Epithelial cell of proximal tubule (primary cell): ENCODE measurements at places on chromosomes 2 and 18. TPM values are rescaled to one million over a fixed set of nuclear protein-coding genes. Genes with fewer than 3 reads are reported as not detected.

- DNase-seq: no peak
Observed at GRCh38 chr2:122486086-122486485, 730.6 kb downstream of the TSN start.

DNA sequence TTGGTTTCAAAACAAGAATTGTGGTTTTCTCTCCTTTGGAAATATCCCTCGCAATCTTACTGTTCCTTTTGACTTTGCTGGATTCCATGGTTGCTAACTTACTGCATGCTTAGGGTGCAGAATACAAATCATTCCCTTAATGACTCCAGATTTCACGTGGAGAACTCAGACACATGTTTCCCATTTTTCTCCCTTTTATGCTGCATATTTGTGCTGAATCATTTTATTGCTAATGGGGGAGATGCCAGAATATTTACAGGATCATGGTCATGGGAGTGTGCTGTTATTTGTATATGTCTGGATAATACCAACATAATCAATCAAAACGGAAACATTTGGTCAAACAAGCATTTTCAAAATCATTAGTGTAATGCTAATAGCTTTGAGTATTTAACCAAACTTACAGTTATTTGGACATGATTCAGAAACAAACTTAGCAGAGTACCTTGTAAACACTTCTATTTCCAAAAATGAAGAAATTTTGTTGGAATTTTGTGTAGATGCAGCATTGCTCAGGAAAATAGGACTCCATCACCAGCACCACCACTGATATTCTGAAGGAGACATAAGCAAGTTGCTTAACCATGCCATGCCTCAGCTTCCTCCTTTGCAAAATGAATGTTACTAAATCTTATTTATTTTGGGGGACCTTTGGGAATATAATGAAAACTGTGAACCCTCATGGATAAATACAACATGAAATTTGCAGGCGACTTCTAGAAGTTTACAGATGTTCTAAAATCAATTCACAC, 122.5 kb upstream of the RND3 start:
- DNase-seq: no peak

DNA sequence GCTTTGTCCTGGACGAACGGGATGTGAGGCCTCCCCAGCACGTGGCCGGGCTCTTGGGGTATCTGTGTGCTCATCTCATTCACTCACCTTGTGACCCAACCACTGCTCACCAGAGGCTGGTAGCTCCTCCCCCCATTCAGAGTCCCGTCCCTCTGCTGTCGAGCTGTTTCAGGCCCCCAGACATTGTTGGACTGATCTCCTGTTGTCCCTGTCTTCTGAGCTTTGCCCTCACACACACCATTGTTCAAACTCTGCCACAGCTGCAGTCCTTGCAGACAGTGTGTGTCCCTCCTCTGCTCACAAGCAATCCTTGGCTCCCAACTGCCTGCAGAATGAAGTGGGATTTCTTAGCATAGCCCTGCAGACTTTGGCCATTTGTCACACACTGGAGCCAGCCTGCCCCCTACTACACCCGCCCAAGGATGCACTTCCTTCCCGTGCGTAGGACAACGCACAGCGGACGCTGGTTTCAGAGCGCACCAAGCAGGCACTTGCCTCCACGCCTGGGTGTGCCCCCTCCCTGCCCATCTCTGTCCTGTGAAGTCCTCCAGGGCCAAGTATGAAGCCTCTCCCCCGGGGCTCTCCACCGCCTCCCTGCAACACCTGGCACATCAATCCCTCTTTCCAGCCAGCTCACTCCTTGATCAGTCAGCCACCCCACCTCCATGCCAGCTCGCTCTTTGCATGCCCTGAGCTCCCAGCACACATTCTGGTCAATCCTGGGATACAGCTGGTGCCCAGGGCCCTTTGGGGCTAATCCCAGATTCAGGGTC, 16.5 kb upstream of the PRLH start:
- DNase-seq: no peak

DNA sequence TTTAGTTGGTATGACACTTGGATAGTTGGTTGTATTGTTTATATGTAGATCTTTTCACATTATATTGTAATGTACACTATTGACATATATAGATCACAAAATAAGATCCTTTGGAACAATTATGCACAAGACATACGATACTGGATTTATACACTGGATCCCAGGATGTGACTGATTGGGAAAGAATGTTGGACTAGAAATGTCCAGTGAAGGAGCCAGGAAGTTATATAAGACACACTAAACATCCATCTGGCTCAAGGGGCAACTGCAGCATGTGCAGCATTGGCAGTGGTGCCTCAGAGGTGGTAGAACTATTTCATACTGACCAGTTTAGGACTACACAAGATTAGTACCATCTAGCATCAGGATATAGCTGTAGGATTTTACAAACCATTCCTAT, 104.9 kb downstream of the TRABD2A start:
- DNase-seq: no peak

Gene CPO
- not detected in 2 replicates for total RNA-seq

DNA sequence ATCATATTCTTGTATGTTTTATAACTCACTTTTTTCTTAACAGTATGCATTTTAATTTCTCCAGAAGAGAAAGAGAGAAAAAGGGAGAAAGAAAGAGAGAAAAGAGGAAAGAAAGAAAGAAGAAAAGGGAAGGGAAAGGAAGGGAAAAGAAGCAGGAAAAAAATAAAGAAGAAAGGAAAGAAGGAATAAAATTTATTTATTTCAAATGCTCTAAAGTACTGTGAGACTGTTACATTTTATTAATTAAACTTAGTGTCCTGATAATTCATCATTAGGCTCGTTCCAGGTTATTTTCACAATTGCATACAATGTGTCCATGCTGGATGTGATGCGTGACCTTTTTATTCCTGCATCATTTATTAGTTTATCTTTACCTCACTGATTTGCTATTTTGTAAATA, 1023.4 kb upstream of the KLHL29 start:
- DNase-seq: no peak

DNA sequence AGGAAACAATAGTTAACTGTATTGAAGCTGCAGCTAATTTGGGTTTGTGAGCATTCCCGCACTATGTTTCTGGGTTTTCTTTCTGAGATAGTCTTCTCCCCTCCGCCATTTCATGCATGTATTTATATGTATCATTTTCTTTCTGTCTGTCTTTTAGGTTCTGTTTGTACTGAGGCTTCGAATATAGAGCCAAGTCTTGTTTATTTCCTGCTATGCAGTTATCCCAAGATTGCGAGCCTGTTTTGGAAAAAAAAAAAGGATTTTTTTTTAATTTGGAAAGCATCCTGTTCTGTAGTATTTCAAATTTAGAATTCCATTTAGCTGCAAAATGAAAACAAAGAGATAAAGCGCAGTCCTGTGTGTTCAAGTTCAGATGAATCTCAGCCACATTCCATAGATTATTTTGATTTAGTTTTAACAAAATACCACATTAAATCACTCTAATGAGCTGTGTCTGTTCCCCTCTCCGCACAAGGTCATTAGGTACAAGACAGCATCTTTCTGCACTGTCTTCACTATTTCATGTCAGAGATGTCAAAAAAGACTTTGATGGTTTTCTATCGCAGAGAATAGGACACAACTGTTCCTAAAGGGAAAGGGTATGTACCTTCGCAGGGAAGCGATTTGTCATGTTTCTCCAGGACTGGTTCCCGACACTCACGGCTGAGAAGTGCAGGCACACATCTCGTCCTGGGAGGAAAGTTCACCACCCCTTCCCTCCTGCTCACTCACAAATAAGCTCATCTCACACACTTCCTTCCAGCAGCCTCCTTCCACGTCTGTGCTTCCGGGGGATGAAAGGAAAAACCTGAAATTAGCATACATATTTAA, 443.4 kb downstream of the ZNF516 start:
- DNase-seq: no peak

- DNase-seq: peak; percentile 9
Observed at GRCh38 chr18:43271593-43272432, 5.5 kb downstream of the SYT4 start.

Gene RBM44
- 0.14 and 0.75 TPM in 2 replicates for total RNA-seq

DNA sequence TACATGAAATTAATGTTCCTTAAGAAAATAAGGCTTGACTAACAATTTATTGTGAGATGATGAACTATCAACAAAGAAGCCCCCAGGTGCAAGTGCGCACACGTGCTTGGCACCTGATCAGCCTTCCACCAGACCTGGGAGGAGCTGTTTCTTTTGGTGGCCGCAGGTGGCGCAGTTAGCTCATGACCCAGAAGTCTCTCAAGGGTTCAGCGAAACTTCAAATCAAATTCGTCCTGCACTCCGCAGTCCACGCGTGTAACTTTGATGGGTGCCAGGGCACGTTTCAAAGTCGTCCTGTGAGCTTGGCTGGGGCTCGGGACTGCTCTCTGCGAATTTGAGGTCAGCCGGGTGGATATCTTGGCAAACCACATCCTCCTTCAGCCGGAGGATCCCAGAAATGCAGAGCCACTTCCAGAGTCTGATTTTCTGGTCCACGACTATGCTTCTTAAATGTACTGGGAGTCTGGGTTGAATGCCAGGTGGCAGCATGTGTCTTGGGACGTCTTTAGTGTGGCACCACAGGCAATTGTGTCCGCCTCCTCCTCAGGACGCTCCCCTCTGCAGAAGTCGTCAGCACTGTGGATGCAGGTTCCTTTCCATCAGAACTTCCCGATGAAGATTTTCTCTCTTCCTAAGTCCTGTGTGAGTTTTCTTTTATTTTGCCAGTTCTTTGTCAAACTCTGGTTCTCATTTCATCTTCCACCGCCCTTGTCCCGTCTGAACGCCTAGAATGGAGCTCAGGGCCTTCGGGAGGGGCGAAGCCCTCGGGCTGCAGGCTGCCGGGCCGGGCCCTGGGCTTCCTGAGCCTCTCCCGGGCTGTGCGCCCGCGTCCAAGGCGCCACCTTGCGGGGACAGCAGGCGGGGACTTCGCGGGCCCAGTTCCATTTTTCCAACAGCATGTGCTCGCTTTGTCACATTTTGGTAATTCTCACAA, 61.3 kb upstream of the RAPGEF4 start:
- DNase-seq: no peak

DNA sequence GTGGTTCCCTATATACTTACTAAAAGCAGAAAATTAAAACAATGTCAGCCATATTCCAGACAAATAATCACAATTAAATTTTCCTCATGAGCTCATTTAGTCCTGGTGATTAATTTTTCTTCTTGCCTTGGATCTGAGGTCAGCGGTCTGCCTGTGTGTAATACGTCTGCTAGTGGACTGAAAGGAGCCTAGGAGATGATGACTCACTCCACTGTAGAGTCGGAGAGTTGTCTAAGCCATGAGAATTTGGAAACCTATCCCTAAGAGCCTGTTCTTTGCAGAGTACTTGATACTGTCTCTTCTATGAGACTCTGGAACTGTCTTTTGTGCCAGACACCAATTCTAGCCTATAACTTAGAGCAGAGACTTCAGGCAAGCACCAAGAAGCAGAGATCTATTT, 94.2 kb upstream of the RAB27B start:
- DNase-seq: no peak

DNA sequence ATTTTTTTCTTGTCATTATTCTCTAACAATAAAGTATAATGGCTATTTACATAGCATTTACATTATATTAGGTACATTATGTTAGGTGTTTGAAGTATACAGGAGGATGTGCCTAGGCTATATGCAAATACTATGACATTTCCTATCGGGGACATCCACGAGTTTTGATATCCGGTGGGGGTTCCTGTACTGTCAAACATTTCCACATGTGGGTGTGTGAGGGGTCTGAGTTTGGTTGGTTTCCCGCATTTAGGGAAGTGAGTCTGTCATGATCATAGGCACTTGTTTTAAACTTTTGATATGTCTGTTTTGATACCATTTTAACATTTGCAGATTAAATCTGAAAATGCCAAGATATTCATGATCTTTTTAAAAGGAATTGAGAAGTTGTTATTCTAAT, 76.0 kb downstream of the CEP192 start:
- no peak for DNase-seq

DNA sequence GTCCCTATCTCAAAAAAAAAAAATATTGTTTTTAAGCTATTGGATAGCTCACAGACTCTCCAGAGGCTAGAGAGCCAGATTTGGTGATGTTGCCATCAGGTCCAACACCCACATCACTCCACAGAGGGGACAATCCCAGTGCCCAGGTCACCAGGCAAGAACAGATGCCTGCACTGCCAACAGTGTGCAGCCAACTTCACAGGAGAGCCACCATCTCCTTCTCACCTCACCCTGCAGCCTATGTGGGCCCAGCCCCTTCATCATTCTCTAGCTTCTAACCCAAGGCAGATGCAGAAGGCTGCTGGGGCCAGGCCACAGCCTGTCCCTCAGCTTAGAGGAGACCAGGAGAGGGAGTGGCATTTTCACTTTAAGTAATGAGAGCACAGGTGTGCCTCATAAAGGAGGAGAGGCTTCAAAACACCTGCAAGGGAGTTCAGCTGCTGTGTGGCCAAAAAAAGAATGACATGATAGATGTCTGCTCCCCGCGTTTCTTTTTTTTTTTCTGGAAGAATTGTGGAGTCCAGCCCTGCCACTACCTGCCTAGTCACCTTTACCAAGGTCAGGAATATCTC, 98.0 kb upstream of the ZSWIM2 start:
- DNase-seq: no peak

Gene CDC42EP3
- total RNA-seq: 30.0 and 40.9 TPM in 2 replicates

DNA sequence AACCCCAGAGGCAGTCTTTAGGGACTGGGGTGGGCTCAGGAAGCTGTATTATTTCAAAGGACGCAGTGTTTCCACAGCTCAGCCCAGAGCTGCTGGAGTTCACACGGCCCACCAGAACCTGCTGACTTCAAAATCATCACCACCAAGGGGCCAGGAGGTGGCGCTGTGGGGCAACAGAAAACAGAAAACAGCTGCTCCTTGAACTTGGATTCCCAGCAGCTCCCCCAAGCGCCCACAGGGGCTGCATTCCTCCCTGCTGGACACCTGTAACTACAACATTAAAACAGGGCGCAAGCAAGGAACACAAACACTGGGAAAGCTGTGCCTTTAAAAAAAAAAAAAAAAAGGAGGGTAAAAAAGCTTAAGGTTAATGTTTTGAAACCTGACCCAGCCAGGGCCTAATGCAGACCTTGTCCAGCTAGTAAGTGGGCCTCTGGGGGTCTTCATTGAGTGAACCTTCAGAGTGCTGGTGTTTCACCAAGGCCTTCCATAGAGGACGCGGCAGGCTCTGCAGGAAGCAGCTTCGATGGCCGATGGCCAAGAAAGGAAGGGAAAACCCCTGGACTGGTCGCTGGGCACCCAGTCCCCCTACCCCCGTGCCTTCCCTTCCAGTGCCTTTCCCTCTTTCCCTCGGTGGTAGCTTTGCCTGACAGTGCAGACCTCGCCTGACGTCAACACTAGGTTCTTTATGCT, 25.9 kb downstream of the MLPH start:
- no peak for DNase-seq

GRCh38 chr2:27823569-27823968, 52.0 kb downstream of the MRPL33 start:
- no peak for DNase-seq

- DNase-seq: no peak
Observed at GRCh38 chr2:2837746-2838547, 506.9 kb upstream of the MYT1L start.

DNA sequence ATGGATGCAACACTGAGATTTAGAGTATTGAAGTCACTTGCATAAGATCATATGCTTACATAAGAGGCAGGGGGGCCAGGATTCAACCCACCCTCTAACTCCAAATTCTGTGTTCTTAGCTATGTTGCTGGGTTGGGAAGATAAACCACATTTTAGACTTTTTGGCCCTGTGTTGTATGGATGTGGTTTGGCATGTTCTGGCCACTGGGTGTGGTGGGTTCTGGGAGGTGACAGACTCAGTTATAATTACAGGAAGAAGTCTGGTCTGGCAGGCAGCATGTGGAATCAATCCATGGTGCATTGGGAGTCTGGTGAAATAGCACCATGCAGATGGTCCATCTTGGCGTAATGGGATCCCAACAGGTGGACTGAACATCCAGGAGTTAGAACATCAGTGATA, 138.9 kb downstream of the LTBP1 start:
- DNase-seq: no peak
